ENCODE measurements at places on chromosomes 13 and 19.

GRCh38 chr13:39446865-39447264 lies 156.1 kb downstream of the LHFPL6 start:
- no peaks in the 10 kb centered on the region for H3K36me3 ChIP-seq
- H3K4me1 ChIP-seq = peaks cover 20% of the 10 kb centered on the region
- H3K27me3 ChIP-seq = no peaks in the 10 kb centered on the region
- no peak overlapping the region for H3K4me3 ChIP-seq
- no peak overlapping the region for H3K27ac ChIP-seq

DNA sequence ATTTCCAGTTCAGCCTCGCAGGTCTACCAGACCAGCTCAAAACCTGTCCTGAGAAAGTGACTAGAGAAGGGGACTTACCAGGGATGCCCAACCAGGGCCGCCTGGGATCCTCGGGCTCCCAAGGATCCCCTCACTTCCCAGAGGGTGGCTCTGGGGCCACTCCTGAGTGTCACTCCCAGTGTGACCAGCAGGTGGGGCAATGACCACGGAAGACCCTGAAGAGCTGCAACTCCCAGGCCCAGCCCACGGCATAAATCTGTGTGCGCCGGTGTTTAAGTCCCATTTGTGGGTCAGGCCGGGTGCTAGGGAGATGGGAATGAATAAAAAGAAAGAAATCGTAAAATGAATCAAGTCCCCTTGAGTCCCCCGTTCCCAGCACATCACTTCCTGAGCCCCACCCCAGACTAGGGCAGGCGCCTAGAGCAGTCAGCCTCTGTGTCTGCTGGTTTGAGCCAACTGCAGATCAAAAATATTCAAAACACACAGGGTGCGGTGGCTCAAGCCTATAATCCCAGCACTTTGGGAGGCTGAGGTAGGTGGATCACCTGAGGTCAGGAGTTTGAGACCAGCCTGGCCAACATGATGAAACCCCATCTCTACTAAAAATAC lies 10.7 kb downstream of the PTGIR start:
- no peak overlapping the region for H3K4me3 ChIP-seq
- H3K36me3 ChIP-seq = peaks cover 4% of the 10 kb centered on the region
- no peaks in the 10 kb centered on the region for H3K27me3 ChIP-seq
- DNase-seq = peak; percentile 94
- H3K4me1 ChIP-seq = peaks cover 16% of the 10 kb centered on the region

DNA sequence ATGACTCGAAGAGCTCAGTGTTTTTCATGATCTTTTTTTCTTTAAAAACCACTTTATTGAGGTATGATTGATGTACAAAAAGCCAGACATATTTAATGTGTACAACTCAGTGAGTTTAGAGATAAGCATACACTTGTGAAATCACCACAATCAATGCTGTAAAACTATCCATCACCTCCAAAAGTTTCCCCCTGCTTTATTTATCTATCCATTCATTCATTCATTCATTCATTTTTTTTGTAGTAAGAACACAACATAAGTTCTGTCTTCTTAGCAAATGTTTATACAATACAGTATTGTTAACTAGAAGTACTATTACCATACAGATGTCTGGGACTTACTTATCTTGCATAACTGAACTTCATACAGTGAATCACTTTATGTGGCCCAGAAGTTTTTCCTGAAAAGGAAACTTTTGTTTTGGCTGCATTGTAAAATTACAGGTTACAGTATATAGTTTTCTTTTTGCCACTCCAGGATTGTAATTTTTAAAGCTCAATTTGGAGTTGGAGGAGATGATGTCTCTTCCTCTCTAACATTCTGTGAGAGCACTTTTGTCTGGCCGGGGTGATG lies 6.7 kb downstream of the RAP2A start:
- H3K27ac ChIP-seq = no peak overlapping the region
- no peak overlapping the region for H3K4me3 ChIP-seq
- DNase-seq = no peak
- H3K36me3 ChIP-seq = peaks cover 2% of the 10 kb centered on the region
- H3K27me3 ChIP-seq = no peaks in the 10 kb centered on the region
- H3K4me1 ChIP-seq = peaks cover 12% of the 10 kb centered on the region

DNA sequence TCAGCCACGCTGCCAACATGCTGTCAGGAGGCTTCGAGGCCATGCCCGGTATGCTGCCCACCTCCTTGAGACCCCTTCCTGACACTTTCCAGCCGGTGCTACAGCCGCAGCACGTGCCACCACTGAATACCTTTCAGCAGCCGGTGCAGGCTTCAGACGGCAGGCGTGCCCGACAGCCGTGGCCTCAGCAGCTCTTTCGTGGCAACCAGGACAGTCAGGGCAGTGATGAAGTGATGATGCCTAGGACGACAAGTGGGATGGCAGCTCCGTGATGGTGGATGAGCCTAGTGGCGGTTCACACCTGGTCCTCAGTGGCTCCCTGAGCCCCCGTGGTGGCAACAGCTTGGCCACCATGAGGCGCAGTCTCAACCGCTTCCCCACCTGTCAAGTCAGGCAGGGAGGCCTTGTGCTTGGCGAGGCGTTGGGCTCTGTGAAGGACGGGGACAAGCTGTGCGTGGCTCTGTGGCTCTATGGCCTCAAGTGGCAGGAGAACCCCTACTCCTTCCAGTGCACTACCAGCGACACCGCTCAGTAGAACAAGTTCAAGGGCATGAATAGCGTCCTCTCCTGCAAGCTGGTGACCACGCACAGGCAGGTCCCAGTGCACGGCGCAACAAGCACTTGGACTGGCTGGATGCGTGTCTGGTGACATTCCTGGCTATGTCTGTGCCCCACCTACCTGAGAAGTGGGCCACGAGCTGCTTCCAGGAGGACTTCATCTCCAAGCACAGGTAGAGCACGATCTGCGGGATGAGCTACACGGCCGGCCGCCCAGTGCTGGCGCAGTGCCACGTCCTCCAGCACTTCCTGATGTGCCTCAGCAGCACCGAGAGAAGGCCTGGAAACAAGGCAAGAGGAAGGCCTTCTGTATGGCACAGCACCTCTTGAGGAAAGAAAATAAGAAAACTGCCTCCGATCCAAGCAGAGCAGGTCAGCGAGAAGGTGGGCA lies 18.2 kb upstream of the ZNF14 start:
- H3K27me3 ChIP-seq = no peaks in the 10 kb centered on the region
- no peaks in the 10 kb centered on the region for H3K36me3 ChIP-seq
- H3K4me1 ChIP-seq = no peaks in the 10 kb centered on the region

DNA sequence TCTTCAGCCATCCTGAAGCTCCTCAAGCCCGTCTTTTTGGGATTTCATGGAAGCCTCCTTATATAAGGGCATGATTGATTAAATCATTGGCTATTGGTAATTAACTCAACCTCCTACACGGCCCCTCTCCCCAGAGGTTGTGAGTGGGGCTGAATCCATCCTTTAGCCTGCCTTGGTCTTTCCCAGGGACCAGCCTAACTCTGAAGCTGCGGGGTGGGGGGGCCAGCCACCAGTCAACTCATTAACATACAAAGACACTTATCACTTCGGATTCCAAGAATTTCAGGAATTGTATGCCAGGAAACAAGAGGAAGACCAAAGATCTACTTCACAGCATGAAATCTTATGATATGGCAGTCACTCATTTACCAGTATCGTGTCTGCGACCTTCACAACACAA lies 9.9 kb downstream of the COL4A1 start:
- H3K36me3 ChIP-seq = peaks cover 28% of the 10 kb centered on the region
- H3K27me3 ChIP-seq = no peaks in the 10 kb centered on the region
- no peak overlapping the region for H3K4me3 ChIP-seq
- H3K4me1 ChIP-seq = peaks cover 88% of the 10 kb centered on the region
- H3K27ac ChIP-seq = peak overlapping the region; percentile 89

GRCh38 chr13:27353166-27353583 lies 71.2 kb upstream of the GTF3A start:
- H3K4me3 ChIP-seq = no peak overlapping the region
- H3K27me3 ChIP-seq = peaks cover 20% of the 10 kb centered on the region
- H3K4me1 ChIP-seq = peaks cover 2% of the 10 kb centered on the region
- no peak overlapping the region for H3K27ac ChIP-seq
- no peaks in the 10 kb centered on the region for H3K36me3 ChIP-seq
